ENCODE measurements at places on chromosomes 12 and 14.

- no peaks in the 10 kb centered on the region for H3K27me3 ChIP-seq
- H3K36me3 ChIP-seq, result peaks cover 61% of the 10 kb centered on the region
- H3K4me3 ChIP-seq, result no peak overlapping the region
Observed at GRCh38 chr12:62586850-62587249, 120.2 kb downstream of the MON2 start.

DNA sequence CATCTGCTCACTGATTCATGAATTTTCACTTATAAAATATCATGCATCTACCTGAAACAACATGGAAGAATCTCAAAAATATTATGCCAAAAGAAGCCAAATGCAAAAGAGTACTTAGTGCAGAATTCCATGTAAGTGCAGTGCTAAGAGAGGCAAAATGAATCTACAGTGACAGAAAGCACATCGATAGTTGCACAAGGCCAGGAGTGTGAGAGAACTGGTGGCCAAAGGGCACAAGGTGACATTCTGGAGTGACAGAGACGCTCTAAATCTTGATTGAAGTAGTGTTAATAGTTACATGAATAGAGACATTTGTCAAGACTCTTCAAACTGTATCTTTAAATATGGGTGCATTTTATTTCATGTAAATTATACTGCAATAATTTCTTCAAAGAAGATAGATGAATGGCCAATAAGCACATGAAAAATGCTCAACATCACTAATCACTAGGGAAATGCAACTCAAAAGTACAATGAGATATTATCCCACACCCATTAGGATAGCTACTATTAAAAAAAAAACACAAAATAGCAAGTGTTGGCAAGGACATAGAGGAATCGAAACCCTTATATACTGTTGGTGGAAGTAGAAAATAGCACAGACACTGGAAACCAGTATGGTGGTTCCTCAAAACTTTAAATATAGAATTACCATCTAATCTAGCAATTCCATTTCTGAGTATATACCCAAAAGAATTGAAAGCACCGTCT lies 71.7 kb upstream of the KICS2 start:
- no peak overlapping the region for H3K27ac ChIP-seq
- no peaks in the 10 kb centered on the region for H3K27me3 ChIP-seq
- H3K36me3 ChIP-seq, result no peaks in the 10 kb centered on the region
- no peak overlapping the region for H3K4me3 ChIP-seq

DNA sequence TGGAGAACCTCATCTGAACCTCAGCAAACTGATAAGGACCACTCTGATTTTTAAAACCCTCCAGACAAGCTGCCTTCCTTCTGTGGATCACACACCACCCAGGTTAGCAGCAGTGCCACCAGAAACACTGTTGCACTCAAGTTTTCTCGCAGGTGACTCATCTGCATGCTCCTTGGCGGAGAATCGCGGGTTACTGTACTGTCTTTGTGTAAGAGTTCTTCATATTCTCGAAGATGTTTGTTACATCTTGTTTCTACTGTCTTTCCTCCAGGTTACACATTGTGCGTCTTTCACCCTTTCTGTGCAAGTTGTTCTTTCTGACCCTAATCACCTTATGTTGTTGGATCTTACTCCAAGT lies 331.2 kb downstream of the CACNA1C start:
- H3K4me1 ChIP-seq, result peaks cover 34% of the 10 kb centered on the region
- no peak for DNase-seq
- no peaks in the 10 kb centered on the region for H3K36me3 ChIP-seq
- H3K4me3 ChIP-seq, result no peak overlapping the region

DNA sequence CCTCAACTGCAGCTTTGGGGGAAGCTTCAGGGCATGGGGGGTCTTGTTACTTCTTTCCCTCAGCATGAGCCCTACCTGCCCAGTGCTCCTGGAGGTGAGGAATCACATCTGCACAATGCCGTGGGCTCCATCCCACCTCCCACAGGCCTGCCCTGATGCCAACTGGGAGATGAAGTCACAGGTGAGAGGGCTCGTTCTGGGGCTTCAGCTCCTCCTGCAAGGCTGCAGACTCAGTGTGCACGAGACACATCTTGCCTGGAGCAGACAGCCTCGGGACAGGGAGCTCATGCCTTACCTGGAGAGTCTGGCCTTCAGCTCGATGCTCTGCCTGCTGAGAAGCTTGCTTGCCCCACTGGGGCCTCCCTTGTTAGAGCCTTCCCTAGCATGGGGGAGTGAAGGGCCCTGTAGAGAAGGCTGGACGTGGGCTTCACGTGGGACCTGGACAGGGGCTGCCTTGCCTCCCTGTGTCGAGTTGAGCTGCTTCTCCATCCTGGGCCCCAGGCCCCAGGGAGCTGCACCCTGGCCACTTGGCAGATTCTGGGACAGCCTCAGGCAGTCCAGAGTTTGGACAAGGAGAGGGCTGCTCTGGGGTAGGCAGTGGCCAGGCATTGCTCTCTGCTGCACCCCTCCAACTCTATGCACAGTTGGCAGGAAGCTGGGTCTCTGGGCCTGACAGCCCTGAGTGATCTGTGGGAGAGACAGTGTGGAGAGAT lies 171.4 kb downstream of the KIF26A start:
- no peak overlapping the region for H3K27ac ChIP-seq
- H3K4me3 ChIP-seq, result no peak overlapping the region
- H3K27me3 ChIP-seq, result no peaks in the 10 kb centered on the region
- no peaks in the 10 kb centered on the region for H3K36me3 ChIP-seq
- H3K4me1 ChIP-seq, result no peaks in the 10 kb centered on the region
- no peak for DNase-seq

DNA sequence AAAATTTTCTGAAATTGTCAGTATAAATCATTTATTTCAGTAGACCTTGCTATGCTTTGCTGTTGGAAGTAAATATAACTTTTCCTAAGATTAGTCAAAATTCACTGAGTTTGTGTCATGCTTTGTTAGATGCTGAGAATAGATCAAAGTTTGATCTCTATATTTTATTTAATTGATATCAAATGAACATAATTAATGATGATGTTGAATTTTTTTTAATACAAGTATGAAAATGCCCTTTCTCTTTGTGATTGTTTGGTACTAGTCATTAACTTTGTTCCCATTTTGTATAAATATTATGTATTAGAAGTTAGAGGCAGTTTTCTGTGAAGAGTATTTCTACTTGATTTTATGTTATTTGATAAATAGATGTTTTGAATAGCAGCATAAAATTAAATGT lies 45.7 kb downstream of the CCDC91 start:
- no peak overlapping the region for H3K4me3 ChIP-seq
- H3K4me1 ChIP-seq, result peaks cover 7% of the 10 kb centered on the region
- no peaks in the 10 kb centered on the region for H3K36me3 ChIP-seq
- DNase-seq, result no peak

DNA sequence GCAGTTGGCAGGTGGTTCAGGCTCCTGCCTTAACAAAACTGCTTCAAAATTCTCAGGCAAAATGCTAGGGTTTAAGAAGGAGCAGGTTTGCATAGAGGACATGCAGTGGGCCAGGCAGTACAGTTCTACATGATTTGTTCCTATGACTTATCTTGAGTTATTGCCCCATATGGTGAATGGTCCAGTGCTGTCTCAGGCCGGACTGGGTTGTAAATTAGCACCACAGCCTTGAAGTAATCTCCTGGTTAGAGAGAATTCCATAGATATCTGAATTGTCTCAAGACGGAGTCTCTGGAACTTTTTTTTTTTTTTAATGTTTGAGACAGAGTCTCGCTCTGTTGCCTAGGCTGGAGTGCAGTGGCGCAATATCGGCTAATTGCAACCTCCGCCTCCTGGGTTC lies 11.8 kb upstream of the PRPF39 start:
- H3K4me3 ChIP-seq, result no peak overlapping the region
- peaks cover 10% of the 10 kb centered on the region for H3K36me3 ChIP-seq
- DNase-seq, result no peak
- H3K27me3 ChIP-seq, result no peaks in the 10 kb centered on the region
- H3K27ac ChIP-seq, result no peak overlapping the region

DNA sequence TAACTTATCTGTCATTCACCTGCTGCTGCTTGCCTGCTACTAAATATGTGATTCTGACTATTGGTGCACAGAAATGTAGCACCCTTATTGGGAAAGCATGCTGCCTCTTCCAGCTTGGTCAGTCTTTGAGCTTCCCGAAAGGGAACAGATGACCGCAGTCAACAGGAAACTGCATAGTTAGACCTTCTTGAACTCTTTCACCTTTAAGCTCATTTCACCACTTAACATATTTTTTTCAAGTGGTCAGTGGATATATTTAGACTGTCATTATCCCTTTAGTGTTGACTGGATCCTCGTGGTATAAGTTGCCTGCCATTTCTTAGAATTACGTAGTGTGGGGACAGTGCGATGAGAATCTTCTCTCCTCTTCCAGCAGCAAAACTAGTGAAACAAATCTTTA lies 224.9 kb downstream of the FBXL14 start:
- H3K36me3 ChIP-seq, result peaks cover under 1% of the 10 kb centered on the region
- H3K27ac ChIP-seq, result no peak overlapping the region
- no peak overlapping the region for H3K4me3 ChIP-seq
- H3K4me1 ChIP-seq, result peaks cover 11% of the 10 kb centered on the region

DNA sequence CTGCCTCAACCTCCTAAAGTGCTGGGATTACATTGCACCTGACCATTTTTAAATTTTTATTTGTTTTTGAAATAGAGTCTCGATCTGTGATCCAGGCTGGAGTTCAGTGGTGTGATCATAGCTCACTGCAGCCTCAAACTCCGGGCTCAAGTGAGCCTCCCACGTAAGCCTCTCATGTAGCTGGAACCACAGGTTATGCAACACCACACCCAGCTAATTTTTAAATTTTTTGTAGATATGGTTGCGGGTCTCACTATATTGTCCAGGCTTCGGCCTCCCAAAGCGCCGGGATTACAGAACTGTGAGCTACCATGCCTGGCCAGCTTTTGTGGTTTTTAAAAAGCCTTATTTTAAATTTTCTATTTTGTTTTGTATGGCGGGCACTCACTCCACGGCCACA lies 2.2 kb upstream of the DRAM1 start:
- H3K4me1 ChIP-seq, result peaks cover 33% of the 10 kb centered on the region
- no peak for DNase-seq
- H3K27ac ChIP-seq, result peak overlapping the region; percentile 94
- H3K36me3 ChIP-seq, result no peaks in the 10 kb centered on the region

- H3K27ac ChIP-seq, result peak overlapping the region; percentile 88
- DNase-seq, result peak; percentile 46
- no peaks in the 10 kb centered on the region for H3K27me3 ChIP-seq
- H3K4me1 ChIP-seq, result peaks cover 27% of the 10 kb centered on the region
- peak overlapping the region; percentile 72 for H3K4me3 ChIP-seq
Observed at GRCh38 chr12:42237853-42238239, 202 bp downstream of the YAF2 start.

DNA sequence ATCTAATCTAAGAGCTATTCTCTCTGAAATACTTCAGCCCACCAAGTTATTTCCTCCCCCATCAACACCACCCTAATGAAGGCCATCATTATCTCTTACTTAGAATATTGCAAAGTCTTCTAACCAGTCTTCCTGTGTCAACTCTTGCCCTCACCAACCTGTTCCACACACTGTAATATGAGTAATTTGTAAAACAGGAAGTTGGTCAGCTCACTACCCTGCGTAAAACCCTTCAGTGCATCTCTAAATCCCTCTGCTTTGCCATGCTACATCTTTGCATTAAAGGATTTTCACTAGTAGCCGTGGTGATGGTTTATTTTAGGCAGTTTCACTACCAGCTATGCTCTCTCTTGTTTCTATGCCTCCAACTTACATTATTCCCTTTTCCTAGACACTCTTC lies 70.0 kb downstream of the KIF21A start:
- H3K27me3 ChIP-seq, result no peaks in the 10 kb centered on the region
- no peak overlapping the region for H3K27ac ChIP-seq
- DNase-seq, result no peak
- H3K4me3 ChIP-seq, result no peak overlapping the region
- no peaks in the 10 kb centered on the region for H3K4me1 ChIP-seq

- no peak overlapping the region for H3K4me3 ChIP-seq
- peak overlapping the region; percentile 79 for H3K27ac ChIP-seq
- no peaks in the 10 kb centered on the region for H3K36me3 ChIP-seq
- peaks cover 27% of the 10 kb centered on the region for H3K4me1 ChIP-seq
Observed at GRCh38 chr14:90630171-90630806, 185.9 kb downstream of the TTC7B start.

DNA sequence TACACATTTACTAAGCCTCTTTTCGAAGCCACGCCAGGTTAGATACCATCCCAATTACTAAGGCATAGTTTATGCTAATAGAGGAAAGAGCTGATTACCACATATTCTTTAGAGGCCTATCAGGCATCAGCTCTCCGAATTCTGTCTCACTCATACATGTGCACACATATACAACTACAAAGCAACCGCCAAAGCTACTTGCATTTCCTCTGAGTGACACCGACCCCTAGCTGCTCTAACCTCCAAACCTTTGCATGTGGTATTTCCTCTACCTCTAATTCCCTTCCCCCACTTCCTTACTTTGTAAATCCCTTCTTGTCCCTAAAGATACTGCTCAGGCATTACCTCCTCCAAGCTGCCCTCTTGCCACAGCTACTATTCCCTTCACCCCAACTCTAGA lies 107.2 kb downstream of the DUSP6 start:
- peaks cover 23% of the 10 kb centered on the region for H3K4me1 ChIP-seq
- no peak for DNase-seq
- H3K4me3 ChIP-seq, result no peak overlapping the region
- no peak overlapping the region for H3K27ac ChIP-seq

DNA sequence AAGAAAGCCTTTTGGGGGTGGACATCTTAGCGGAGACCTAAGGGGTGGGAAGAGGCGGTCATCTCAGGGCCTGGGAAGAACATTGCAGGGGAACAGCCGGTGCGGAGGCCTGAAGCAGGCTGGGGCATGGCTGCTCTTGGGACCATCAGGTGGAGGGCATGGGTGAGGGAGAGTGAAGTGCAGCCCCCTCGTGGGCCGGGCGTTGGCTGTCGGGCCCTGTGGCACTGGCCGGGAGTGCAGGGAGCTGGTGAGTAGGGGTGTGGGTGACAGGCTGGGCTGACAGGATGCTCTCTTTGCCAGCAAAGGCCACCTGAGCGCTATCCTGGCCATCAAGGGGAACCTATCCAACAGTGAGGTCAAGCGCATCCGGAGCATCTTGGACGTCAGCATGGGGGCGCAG lies 11.7 kb downstream of the TNFAIP2 start:
- peaks cover 5% of the 10 kb centered on the region for H3K27me3 ChIP-seq
- no peak overlapping the region for H3K27ac ChIP-seq
- no peak overlapping the region for H3K4me3 ChIP-seq
- H3K4me1 ChIP-seq, result peaks cover 22% of the 10 kb centered on the region
- no peak for DNase-seq
- H3K36me3 ChIP-seq, result peaks cover 62% of the 10 kb centered on the region

DNA sequence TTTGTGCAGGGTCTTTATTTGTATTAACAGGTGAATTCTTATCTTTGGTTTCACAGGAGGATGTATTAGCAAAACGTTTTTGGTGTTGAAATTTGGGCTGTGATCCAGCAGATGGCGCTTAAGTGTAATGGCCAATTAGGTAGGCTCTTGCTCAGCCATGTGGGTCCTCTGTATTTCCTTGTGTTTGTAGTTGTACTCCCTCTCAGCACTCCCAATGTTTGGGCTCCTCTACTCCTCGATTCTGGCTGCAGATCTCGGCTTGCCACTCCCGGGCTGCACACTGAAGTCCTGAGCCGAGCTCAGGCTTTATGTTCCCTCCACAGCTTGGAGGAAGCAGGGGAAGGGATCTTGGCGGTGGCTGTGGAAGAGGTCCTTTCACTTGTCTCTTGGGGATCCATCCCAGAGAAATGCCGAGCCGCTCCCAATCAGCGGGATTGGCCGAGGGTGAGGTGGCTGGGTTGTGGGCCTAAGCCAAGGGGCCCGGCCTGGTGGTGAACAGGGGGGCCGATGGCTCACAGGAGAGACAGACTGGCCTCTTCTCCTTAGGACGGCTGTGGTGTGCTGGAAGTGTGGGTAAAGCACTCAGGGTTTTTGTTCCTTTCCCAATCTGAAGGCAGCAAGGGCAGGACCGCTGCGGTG lies 133.7 kb downstream of the AEBP2 start:
- H3K36me3 ChIP-seq, result no peaks in the 10 kb centered on the region
- peaks cover 36% of the 10 kb centered on the region for H3K4me1 ChIP-seq
- no peak for DNase-seq
- H3K27me3 ChIP-seq, result no peaks in the 10 kb centered on the region
- H3K4me3 ChIP-seq, result no peak overlapping the region
- no peak overlapping the region for H3K27ac ChIP-seq

Measured in lower lobe of right lung (tissue), 2 donors.